ENCODE measurements at places on chromosomes 7 and 10.

- DNase-seq: no peak
Measured at GRCh38 chr7:75702515-75702914, 36.2 kb downstream of the HIP1 start.

- DNase-seq: no peak
Measured at GRCh38 chr7:143205560-143206293, 16.1 kb upstream of the TAS2R40 start.

GRCh38 chr10:11934262-11934661 lies 108.3 kb downstream of the UPF2 start:
- DNase-seq: no peak

DNA sequence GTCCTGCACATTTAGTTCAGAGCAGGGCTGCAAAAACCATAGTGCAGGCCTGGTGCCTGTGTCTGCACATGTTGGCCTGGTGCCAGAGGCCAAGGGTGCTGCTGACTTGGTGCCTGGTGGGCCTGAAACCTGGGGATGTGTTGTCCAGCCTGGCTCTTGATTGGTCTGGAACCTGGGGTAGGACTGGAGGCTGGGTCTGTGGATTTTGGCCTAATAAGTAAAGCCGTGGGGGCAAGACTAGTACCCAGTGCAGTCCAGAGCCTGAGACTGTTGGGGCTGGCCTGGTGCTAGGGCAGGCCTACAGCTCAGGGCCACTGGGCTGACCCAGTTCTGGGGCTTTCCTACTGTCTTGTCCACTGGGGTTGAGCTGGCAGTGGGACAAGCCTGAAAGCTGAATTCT lies 817.9 kb downstream of the DNAJB9 start:
- no peak for DNase-seq

DNA sequence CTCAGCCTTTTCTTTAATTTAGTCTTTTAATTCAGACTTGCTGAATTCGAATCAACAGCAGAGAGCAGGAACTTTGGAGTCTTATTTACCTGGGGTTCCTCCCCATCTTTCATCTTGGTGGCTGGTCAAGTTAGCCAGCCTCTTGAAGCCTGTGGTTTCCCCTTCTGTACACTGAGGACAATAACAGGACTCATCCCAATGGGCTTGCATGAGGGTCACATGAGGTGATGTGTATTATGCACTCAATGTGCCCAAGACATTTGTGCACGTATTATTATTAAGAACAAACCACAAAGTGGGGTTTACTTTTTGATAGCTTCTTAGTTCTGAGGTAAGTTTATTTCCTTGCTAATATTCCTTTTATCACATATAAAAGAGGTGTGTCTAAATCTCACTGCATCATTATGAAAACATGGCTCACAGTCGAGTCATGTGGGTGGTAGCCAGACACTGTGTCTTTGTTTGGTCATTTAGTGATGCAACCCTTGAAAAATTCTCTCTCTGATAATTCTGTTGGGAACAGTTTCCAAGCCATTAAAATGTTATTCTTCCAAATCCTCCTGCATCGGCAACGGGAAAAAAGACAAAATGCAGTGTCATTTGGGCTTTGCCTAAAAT lies 86.5 kb upstream of the GRB10 start:
- peak; percentile 8 for DNase-seq

DNA sequence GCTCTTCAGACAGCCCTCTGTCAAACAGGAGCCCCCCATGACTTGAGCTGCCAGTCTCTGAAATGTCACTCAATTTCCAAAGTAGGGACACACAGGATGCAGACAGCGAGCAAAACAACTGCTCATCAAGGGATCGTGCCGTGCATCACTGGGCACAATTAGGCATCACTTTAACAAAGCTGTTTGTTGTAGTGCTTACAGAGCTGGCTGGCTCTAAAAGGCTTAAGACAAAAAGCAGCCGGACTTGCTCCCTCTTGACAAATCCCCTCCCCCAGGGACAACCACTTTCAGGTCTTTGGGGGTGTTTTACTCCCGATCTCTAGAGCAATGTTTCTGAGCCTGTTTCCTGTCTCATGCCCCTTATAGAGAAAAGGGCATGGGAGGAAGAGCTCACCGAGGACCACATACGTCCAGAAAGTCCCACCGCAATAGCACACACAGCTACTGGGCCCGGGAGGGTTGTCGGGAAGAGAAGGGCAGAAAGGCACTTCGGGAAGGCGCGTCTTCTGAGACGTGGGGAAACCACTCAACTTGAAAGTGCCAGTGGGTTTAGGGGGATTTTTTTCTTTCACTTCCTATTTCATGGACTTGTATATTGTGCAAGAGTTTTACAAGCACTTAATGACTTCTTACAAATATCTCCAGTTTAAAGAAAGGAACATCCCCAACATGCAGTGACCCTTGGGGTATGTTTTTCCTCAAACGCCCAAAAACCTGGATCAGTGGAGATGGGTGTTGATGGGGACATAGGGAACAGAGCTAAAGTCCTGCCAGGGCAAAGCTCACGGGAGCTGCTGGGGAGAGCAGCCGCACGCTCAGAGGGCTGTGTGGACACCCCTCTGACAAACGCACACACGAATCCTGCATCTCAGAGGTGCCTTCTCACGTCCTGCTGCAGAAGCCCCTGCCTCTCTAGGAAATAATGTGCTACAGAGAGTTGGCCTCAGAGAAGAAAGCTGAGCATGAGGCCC lies 27.1 kb downstream of the LRRC20 start:
- no peak for DNase-seq

DNA sequence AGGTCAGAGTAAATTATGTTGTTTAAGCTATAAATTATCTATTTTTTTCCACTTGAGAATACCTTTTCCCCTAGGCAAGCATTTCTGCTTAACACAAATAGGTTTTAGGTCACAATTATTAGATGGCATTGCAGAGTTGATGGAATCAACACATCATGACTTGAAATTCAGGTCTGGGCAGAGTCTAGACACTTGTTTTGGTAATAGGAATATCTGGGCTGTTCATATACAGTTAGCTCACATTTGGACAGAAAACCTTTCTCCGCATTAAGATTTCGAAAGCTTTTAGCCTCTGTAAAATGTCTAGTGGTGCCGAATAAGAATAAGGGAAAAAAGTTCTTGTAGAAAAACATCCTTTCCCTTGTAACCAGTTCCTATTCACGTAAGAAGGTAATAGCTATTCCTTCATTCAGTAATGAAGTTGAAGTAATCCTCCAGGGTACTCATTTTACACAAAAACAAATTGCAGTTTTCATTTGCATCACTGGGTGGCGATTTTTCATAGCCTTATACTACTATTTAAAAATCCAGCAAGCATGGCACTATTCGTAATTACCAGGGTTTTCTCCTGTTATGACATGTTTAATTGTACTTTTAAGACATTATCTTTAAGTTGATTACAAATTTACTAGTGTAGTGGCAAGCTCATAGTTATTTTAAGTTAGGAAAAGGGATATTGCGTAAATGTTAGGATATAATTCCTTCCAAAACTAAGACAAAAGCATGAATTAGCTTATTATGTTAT lies 37.0 kb downstream of the RPA3 start:
- DNase-seq: peak; percentile 50

GRCh38 chr10:78552261-78552811 lies 516.4 kb upstream of the ZMIZ1 start:
- no peak for DNase-seq
